Suprapubic skin (tissue), 4 donors: ENCODE measurements at places on chromosomes 7 and 10. TPM values are rescaled to one million over a fixed set of nuclear protein-coding genes. Genes with fewer than 3 reads are reported as not detected.
A peak's percentile ranks its signal among the peaks of the same experiment; 100 is the strongest.

DNA sequence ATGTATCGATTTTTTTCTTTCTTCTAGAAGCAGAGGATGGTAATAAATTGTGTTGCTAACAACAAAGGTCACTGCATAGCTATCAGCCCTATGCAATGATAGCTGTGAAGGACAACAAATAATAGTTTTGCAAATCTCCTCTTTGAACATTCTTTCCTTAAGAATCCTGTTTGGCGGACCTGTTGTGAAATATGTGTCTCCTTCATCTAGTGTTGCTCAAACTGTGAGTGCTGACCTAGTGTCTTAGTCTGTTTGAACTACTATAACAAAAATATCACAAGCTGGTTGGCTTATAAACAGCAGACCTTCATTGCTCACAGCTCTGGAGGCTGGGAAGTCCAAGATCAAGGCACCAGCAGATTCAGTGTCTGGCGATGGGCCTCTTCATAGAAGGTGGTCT, 53.7 kb downstream of the CAV1 start:
- no peak for DNase-seq
- no peak overlapping the region for H3K27ac ChIP-seq
- no peak overlapping the region for H3K4me3 ChIP-seq

DNA sequence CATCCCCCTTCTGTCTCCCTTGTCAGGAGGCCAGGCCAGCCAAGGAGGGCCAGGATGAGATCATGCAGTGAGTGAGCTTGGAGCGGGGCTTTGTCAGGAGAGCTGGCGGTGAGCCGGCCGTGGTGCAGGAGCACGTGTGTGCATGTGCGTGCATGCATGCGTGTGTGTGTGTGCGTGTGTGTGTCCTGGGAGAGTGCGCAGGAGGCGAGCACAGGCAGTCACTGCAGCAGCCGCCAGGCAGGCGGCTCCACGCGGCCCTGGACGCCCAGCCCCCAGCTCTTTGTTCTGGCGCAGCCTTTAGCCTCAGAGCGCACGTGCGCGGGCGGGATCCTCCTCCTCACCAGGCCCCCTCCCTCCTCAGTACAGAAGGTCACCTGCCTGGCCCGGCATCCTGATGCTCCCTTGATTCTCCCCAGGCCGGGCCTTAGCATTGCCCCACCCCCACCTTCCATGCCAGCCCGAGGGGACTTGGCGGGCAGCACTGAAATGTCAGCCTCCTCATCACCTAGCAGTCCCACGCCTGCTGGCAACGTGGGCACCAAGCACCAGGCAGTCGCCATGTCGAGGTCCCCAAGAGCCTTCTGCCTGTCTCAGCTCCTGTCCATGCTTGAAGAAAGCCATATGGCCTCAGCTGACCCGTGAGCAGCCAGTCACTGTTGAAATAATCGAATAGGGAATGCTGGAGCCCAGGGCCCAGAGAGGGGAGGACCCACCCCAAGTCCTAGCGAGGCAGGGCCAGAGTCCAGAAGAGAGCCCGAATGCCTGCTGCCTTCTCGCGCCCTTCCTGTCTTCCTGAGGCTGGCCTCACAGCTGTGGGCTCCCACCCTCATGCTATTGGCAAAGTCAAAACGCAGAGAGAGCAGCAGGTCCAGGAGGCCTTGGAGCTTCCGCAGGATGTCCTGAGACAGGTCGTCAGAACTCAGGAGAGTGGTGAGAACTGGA, 125.9 kb upstream of the PPIF start:
- no peaks in the 10 kb centered on the region for H3K27me3 ChIP-seq
- H3K36me3 ChIP-seq: peaks cover 45% of the 10 kb centered on the region
- no peak overlapping the region for H3K4me3 ChIP-seq

GRCh38 chr7:2307690-2308107, 6.5 kb downstream of the SNX8 start:
- H3K27ac ChIP-seq: no peak overlapping the region
- no peak overlapping the region for H3K4me3 ChIP-seq
- peaks cover 25% of the 10 kb centered on the region for H3K4me1 ChIP-seq
- DNase-seq: no peak

The SPDYE1 gene
- not detected for total RNA-seq

GRCh38 chr7:12315049-12315448, 88.6 kb downstream of the VWDE start:
- DNase-seq: no peak
- H3K36me3 ChIP-seq: no peaks in the 10 kb centered on the region
- no peak overlapping the region for H3K27ac ChIP-seq
- no peaks in the 10 kb centered on the region for H3K27me3 ChIP-seq
- H3K4me1 ChIP-seq: no peaks in the 10 kb centered on the region
- no peak overlapping the region for H3K4me3 ChIP-seq

GRCh38 chr10:113094114-113094486, 144.1 kb downstream of the TCF7L2 start:
- no peaks in the 10 kb centered on the region for H3K27me3 ChIP-seq
- H3K4me3 ChIP-seq: no peak overlapping the region
- no peak for DNase-seq
- H3K4me1 ChIP-seq: peaks cover 31% of the 10 kb centered on the region

- H3K4me3 ChIP-seq: no peak overlapping the region
- H3K4me1 ChIP-seq: peaks cover 12% of the 10 kb centered on the region
- H3K27me3 ChIP-seq: no peaks in the 10 kb centered on the region
- H3K27ac ChIP-seq: no peak overlapping the region
- no peak for DNase-seq
These were observed 307.7 kb downstream of the BICC1 start for GRCh38 chr10:58820386-58820785.

DNA sequence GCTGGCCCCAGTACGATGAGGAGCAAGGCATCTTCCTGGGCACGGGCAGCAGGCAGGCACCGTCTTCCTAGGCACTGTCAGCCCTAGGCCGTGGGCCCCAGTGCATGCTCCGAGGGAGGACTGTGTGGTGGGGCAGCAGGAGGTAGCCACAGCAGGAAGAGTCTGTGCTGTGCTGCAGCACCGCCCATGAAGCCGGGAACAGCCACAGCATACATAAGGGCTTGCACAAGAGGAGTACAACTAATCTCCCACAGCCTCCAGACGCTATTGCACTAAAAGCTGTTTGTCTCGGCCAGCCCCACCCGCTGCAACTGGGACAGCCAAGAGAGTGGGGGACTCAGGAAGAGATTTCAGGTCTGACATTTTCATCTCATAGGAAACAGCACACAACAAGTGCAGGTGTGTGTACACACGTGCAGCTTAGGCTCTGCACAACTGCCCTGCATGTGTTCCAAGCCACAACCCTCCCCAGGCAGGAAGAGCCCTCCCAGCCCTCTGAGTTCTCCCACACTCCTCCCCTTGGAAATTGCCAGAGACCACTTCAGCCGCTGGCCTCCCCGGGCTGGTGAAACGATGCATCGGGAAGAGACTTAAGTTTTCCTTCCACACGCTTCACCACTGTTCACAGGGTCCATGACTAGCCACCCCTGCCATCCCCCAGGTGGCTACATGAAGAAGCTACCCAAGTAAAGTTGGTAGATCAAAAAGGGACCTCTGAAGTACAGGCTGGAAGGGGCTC, 88.1 kb upstream of the DDC start:
- H3K27ac ChIP-seq: peak overlapping the region; percentile 78
- no peaks in the 10 kb centered on the region for H3K27me3 ChIP-seq
- peaks cover 32% of the 10 kb centered on the region for H3K4me1 ChIP-seq
